ENCODE measurements at places on chromosomes 5 and 9.
A peak's percentile ranks its signal among the peaks of the same experiment; 100 is the strongest.

- no peak for DNase-seq
Observed at GRCh38 chr9:135565636-135566035, 4.1 kb downstream of the PAEP start.

- DNase-seq: no peak
Observed at GRCh38 chr9:24434183-24434582, 111.5 kb downstream of the IZUMO3 start.

- no peak for DNase-seq
Observed at GRCh38 chr9:70517926-70518610, 103.6 kb upstream of the KLF9 start.

GRCh38 chr5:40489421-40489820 is 190.3 kb upstream of the PTGER4 start:
- no peak for DNase-seq

- no peak for DNase-seq
Observed at GRCh38 chr5:126965061-126965475, 65.3 kb downstream of the MARCHF3 start.

DNA sequence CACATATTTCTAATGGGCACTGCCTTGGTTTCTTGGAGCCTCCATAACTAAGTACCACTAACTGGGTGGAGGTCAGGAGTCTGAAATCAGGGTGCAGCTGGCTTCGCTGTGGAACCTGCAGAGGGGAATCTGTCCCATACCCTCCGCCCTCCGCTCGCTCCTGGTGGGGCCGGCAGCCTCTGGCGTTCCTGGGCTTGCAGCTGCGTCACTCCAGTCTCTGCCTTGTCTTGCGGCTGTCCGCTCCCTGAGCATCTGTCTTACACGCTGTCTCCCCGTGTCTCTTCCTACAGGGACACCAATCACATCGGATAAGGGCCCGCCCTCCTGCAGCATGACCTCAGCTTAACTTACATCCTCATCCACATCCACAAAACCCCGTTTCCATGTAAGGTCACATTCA is 45.4 kb downstream of the NTNG2 start:
- no peak for DNase-seq

GRCh38 chr5:119220576-119221197 is 135.1 kb upstream of the TNFAIP8 start:
- no peak for DNase-seq

DNA sequence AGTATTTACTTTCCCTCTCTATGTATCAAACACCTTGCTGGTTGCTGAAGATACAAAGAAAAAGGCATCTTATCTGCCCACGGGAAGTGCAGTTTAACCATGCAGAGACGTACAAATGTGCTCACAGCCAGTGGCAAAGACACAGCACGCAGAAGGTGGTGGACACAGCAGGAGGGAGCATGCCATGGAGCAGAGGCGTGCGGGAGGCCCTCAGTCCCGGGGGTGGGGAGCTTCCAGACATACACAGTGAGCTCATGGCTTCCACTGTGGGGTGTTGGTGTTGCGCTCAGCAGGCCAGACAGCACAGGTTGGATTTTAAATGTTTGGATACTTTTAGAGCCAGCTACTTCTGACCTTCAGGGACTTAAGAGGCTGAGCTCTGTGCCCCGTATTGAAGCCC is 8.8 kb upstream of the BARX1 start:
- DNase-seq: no peak

DNA sequence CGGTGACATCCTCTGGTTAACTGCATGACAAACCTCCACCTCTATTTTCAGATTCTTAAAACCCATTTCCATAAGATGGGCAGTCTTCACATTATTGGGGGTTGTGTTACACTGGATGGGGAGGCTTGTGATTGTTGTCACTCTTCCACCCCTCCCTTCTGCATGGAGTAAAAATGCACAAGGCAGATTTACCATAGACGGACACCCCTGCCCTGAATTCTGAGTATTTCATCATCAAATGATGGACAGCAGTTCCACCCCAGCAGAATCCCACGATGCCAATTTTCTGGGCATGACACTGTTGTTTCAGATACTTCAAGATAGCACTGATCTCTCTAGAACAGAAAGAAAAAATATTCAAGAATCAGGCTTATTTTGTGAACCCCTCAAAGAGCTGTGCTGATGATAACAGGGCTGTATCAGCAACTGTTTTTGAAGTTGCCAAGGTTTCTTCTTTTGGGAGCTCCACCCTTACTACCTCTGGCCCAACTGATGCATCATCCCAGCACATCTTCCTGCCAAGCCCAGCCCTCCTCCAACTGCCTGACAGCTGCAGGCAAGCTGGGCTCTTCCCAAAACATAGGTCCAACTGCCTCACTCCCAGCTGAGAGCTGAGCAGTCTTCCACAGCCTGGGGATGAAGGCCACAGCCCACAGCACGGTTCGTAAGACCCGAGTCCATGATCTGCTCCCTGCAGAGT is 21.4 kb downstream of the CMBL start:
- DNase-seq: no peak

- no peak for DNase-seq
Observed at GRCh38 chr9:103798620-103799019, 295.5 kb upstream of the SMC2 start.

- DNase-seq: no peak
Observed at GRCh38 chr5:14112998-14113652, 30.0 kb upstream of the TRIO start.

DNA sequence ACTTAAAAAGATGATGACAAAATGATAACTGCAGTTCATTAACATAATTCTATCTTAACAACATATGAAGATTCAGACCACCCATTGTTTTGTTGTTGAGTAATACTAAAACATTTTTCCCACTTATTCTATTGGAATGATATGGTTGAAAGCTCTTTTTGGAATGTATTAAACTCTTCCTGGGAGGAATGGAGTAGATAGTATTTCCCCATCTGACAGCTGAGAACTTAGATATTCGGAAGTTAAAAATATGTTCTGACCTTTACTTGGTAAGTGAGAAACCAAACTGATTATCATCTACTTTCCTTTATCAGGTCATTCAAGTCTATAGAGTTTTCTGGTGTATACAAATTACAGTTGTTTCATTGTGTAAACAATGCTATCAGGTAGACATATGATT is 452.9 kb downstream of the CSNK1G3 start:
- DNase-seq: no peak

DNA sequence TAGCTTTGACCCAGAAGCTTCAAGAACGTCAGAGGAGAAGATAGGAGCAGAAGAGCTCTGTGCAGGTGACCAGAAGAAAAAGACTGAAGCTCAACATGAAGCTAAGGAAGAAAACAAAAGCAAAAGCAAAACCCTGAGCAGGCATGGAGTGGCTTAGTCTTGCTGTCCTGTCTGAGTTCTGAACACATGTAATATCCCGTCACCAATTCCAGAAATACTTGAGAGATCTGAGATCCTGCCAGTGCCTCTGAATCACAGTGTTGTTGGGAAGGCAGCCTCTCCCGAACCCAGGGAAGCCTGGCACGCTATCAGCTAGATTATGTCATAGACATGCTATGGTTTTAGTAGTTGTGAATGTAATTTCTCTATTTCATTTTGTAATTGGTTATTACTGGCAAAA is 235.7 kb downstream of the ICE1 start:
- DNase-seq: no peak

GRCh38 chr5:61245936-61246335 is 83.7 kb upstream of the SMIM15 start:
- no peak for DNase-seq

- no peak for DNase-seq
Observed at GRCh38 chr5:73284220-73284795, 111.3 kb downstream of the TMEM174 start.

DNA sequence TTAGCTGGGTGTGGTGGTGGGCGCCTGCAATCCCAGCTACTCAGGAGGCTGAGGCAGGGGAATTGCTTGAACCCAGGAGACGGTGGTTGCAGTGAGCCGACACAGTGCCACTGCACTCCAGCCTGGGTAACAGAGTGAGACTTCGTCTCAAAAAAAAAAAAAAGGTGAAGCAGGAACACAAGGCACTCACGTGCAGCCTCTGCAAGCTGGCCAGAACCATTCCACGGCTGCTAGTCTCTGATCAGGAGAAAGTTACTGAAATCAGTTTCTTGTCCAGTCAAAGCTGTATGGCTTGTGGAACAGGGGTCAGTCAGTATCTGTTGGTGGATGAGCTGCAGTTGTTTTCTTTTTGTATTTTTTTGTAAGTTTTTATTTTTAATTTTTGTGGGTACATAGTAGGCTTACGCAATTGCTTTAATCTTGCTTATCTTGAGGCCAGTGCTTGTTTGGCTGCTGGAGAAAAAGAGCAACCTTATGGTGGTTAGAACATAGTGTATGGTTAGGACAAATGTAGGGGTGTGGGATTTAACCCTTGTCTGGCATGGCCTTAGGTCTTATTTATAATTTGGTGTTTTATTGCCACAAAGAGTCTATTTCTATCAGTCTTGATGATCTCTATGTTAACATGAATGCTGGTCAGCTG is 32.7 kb upstream of the GTF2H2C start:
- DNase-seq: no peak

- DNase-seq: peak; percentile 60
Observed at GRCh38 chr5:36584009-36584875, 22.2 kb upstream of the SLC1A3 start.

DNA sequence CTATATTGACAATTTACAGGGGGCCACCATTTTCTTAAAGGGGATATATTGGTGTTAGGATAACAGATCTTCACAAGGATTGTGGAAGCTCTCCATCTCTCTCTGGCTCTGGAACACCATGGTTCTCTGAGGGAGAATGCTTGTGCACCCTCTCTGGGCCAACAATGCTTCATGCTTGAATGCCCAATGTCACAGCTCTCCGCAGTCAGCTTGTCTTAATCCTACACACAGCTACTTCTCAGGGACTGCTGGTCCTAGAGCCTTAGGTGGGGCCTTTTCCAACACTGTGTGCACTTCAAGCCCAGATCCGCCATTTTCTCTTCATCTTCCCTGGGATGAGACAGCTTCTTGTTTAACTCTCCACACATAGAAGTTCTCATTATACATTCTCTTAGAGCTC is 6.9 kb upstream of the PDLIM4 start:
- DNase-seq: no peak

- peak; percentile 37 for DNase-seq
Observed at GRCh38 chr9:111039231-111039906, 1.1 kb upstream of the LPAR1 start.

DNA sequence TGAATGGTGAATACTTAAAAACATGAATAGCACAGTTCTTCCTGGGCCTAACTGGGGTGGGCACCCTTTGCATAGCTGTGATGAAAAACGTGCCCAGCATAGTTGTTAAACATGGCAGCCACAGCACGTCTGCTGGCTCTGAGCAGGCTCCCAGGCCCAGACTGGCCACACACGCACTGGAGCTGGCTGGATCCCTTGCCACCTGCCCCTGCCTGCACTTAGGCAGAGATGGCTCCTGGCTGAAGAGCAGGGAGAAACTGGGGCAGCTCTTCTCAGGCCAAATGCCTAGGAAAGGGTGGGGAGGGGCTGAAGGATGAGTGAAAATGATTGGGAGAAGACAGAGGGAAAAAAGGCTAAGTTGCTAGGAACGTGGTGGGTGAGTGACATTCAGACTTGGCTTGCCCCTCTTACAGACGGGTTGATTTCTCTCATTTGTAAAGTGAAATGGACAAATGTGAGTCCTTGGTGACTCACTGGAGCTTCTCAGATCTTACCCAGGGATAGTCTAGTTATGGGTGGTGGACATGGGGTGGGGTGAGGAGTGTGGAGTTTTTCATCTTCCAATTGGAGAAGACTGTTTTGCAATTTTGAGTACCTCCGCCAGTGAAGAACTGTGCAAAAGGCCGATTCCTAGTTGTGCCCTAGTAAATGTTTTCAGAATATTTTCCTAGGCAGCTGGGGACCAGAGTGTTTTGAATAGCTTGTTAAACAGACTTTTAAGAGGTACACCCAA is 42.4 kb downstream of the TRIO start:
- DNase-seq: peak; percentile 57

GRCh38 chr5:133053448-133053847 is 1.6 kb downstream of the HSPA4 start:
- no peak for DNase-seq

- DNase-seq: no peak
Observed at GRCh38 chr5:109705596-109705995, 15.9 kb downstream of the MAN2A1 start.

GRCh38 chr9:137685741-137686420 is 67.1 kb downstream of the EHMT1 start:
- DNase-seq: no peak

- no peak for DNase-seq
Observed at GRCh38 chr9:107584186-107584585, 94.6 kb upstream of the KLF4 start.

DNA sequence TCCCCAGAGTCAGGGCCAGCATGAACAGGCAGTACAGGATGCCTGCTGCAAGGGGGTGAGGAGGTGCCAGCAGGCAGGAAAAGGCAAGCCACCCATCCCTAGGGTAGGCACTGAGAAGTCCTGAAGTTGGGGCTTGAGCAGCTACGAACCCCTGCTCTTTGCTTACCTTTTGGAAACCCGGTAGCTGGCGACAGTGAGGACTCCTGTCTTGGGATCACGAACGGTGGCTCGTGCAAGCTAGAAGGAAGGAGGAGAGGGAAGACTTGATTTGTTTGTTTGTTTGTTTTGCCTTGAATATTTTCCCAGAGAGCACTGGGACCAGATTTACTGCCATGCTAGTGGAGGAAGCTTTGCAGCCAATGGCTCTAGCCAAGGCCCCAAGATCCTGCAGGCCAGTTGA is 23.7 kb downstream of the P4HA2 start:
- no peak for DNase-seq

GRCh38 chr9:83583151-83584014 is 39.6 kb upstream of the IDNK start:
- DNase-seq: peak; percentile 11

GRCh38 chr5:2255915-2256690 is 373.4 kb upstream of the IRX4 start:
- no peak for DNase-seq

- peak; percentile 14 for DNase-seq
Observed at GRCh38 chr5:32193591-32193990, 19.5 kb upstream of the GOLPH3 start.

GRCh38 chr5:66933066-66933465 is 263.5 kb downstream of the CD180 start:
- no peak for DNase-seq

DNA sequence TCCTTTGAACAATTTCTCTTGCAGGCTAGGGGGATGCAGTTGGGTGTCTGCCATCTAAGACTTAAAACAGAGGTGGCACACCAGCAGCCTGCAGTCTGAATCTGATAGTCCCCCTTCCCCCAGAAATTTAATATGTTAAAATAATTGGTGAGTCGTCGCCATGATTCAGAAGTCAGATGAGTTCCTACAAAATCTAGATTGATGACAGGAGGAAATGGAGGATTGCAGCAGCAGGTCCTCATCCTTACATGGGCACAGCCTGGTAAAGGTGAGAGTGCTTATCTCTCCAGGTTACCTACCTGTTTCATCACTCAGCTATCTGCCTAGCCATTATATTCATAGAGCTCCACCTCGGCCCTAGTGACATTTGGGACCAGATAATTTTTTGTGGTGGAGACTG is 112.3 kb downstream of the PCSK1 start:
- no peak for DNase-seq

- peak; percentile 38 for DNase-seq
Observed at GRCh38 chr5:62732677-62733121, 154.1 kb downstream of the LRRC70 start.

All from globus pallidus (tissue), 1 donor.